NCI-H446 (cell line): ENCODE measurements at places on chromosomes 5 and 9.

DNA sequence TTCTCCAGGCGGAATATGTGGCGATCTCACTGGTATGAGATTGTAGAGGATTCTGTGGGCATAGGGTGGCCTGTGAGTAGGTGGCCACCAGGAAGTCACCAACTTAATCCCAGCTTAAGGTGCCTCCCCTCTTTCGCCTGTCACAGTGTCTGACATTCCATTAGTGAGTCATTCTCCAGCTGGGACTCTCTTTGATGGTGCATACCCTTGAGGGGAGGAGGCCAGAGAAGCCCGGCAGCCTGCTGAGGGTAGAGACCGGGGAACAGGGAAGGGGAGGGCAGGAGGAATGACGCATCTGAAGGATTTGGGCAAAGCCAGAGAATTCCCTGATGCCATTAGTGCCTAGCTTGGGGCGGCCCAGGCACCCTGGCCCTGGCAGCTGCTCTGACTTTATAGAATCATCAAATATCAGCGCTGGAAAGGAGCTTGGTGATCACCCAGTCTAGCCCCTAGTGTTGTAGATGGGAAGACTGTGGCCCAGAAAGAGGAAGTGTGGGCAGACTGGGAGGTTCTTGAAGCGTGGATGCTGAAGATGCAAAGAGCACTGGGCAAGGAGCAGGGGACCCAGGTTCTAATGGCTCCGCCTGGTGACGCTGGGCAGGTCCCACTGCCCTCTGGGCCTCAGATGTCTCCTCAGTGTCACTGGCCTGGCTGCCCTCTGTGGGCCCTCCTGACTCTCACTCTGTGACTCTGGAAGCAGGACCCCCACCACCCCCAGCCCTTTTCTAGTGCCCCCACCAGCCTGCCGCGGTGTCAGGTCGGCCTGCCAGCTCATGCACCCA is 41.4 kb downstream of the DAB2IP start:
- no peak for DNase-seq

GRCh38 chr9:29183971-29184370 is 1610.7 kb upstream of the C9orf72 start:
- DNase-seq: no peak

DNA sequence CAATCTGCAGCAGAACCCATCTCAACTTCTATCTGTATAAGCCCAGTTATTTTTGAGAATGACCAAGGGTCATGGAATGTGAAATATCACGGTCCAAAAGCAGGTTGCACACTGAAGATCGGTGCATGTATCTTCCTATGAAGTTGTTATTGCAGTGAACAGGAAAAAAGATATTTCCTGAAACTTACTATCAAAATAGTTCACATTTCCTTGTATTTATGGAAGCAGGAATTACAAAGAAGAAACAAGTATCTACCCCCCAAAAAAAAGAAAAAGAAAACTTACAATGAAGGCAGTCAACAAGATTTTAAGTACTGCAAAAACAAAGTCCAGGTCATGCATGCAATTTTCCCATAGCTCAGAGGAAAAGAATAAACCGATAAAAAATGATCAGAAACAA is 70.0 kb downstream of the MPDZ start:
- DNase-seq: no peak

DNA sequence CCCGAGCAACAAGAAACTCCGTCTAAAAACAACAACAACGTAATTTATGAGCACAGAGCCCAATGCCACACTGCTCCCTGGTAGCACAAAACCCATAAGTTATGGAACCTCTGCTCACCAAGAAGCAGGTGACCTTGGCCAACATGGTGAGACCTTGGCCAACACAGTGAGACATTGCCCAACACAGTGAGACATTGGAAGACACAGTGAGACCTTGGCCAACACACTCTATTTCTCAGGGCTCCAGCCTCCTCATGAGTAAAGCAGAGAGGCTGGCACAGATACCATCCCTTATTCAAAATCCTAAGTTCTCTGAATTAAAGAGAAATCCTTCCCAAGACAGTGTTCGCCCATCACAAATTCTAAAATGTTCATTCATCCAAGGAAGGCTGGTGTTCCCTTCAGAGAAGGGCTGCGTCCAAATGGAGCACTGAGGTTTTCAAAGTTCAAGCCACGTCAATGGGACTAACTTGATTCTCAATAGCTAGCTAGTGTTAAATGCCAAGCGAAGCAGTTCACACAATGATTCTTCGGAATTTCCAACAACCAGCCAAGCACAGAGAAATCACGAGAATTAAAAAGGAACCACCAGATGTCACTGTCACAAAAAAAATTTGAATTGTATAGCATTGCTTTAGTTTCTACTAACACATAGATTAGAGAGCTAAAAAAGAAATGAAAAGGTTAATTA is 29.5 kb downstream of the TTC39B start:
- DNase-seq: peak; percentile 49

DNA sequence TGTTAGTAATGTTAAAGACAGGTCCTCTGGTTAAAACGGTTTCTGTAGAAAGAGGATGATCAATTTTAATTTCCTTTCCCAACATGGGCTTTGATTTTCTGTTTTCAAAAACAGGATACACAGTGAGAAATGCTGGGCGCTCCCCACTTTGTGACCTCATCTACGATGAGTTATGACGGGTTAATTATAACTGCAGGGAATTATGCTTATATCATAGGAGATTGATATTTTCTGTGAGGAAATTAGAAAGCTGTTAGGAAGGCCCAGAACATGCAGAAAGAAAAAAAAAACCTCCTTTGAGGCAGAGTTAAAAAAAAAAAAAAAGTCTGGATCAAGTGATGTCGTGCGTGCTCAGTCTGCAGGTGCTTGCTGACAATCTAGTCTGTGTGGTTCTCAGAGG is 176.8 kb upstream of the OTULINL start:
- DNase-seq: no peak
